ENCODE measurements at places on chromosomes 7 and 10.

- DNase-seq = no peak
Observed at GRCh38 chr7:69934144-69934903, 336.0 kb downstream of the AUTS2 start.

DNA sequence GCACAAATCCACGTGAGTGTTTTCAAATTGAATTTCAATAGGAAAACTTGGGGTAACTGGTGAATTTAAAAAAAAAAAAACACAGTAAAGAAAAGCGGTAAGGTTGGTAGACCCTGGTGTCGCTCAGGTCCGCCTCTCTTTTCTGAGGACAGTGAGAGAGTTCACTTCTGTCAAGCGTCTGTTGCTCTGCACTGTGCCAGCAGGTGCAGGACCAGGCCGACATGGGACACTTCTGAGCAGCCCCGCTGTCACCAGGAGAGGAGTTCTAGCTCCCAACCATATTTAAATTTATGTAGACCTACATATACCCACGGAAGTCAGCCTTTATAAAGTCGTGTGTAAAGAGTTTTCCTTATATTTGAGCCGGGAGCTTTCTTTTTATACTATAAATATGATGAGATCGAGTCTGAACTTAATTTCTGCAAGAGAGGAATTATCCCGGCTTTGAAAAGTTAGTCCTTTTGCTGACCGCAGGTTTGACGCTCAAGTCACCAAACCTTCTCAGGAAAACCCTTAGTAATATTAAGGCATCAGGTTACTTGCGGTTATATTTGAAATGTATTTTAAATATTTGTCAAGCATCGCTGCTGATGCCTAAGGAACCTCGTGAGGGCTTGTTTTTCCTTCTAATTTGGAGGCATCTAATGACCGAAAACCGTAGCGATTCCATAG, 531 bp downstream of the IKZF1 start:
- DNase-seq = peak; percentile 39

DNA sequence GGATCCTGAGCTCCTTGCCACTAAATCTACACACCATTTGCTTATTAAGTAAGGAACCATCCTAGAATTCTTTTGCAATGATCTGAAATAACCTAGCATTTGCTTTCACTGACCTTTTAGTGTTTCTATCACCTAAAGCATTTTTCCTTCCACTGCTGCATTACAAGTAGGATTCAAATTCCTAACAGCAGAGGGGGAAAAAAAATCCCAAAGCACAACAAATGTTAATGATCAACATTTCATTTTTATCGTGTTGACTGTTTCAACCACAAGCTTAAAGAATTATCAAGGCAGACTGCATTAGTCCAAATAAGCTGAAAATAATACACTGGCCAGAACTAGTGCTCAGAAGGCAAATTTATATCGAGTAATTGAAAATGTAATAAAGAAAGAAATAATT, 174.7 kb upstream of the TCF7L2 start:
- DNase-seq = no peak

GRCh38 chr7:128934361-128935341, 3.1 kb upstream of the IRF5 start:
- no peak for DNase-seq

GRCh38 chr7:117478836-117479224, 995 bp upstream of the CFTR start:
- peak; percentile 31 for DNase-seq

GRCh38 chr7:120856621-120857352, 1.2 kb downstream of the TSPAN12 start:
- DNase-seq = peak; percentile 74

DNA sequence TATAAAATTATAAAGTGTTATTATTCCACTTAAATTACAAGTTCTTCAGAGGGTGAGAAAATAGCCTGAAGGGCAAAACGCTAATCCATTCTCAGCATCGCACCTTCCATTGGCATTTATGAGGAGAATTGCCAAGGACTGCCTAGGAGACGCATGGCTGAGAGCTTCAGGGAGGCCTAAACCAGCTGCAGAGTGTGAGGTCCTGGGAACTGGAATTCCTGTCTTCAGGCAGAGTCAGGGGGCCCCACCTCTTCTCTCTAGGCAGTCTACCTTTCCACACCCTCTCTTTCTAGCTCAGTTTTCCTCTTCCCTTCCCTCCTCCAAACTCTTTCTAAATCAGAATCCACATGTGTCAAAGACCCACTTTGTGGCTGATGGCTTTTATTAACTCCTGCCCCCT, 35.3 kb downstream of the LRRC72 start:
- DNase-seq = no peak

- no peak for DNase-seq
Observed at GRCh38 chr10:62046522-62047227, 145.2 kb downstream of the ARID5B start.

DNA sequence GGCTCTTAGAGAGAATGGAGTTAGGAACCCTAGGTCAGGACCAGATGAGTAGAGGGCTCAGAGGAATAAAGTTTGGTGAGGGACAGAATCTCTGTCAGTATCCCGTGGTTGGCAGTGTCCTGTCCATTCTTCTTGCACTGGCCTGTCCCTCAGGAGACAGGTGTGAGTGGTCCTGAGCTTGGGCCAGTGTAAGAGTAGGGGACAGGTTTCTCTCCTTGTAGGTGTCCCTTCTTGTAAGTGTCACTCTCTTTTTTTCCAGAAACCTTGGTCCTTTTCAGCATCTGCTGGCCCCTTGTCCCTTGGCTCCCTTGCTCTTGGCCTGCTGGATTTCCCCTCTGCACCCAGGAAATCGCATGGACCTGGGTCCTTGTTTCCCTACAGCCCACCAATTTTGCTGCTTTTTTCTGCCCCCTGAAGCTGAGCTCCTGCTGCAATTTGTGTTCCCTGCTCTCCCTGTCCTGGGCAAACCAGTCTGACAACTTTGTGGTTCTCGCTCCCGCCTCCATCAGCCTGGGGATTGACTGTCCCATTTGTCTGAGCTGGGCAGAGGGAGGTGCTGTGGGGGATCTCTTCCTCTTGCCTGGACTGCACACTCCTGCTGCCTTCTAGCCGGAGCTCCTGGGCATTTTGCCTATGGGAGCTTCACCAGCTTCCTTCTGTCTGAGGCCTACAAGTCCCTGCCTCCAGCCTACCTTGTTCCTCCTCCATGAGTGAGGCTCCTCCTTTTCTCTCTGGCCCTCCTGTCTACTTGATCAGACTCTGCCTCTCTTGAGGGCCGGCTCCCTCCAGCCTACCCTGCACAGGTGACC, 6.5 kb downstream of the TSPAN14 start:
- DNase-seq = peak; percentile 72

DNA sequence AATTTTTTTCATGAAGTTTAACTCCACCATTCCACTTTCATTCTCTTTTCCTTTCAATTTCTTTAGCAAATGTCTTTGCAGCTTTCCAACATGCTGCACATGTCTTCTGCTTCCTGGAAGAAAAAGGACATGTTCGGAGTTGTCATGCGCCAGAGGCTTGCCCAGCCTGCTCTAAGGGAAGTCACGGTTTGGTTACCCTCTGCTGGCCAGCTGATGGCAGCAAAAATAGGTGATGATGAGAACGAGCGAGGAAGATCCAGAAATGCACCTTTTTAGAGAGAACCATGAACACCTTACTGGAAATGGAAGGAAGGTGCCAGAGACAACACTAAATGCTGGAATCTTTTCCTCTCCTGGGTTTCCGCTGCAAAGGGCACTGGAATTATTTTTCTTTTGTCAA, 4.9 kb upstream of the ZSCAN21 start:
- DNase-seq = peak; percentile 54

- DNase-seq = peak; percentile 10
Observed at GRCh38 chr7:86949052-86949778, 110.2 kb downstream of the ELAPOR2 start.

GRCh38 chr7:83798489-83798888, 149.6 kb upstream of the SEMA3E start:
- DNase-seq = no peak

DNA sequence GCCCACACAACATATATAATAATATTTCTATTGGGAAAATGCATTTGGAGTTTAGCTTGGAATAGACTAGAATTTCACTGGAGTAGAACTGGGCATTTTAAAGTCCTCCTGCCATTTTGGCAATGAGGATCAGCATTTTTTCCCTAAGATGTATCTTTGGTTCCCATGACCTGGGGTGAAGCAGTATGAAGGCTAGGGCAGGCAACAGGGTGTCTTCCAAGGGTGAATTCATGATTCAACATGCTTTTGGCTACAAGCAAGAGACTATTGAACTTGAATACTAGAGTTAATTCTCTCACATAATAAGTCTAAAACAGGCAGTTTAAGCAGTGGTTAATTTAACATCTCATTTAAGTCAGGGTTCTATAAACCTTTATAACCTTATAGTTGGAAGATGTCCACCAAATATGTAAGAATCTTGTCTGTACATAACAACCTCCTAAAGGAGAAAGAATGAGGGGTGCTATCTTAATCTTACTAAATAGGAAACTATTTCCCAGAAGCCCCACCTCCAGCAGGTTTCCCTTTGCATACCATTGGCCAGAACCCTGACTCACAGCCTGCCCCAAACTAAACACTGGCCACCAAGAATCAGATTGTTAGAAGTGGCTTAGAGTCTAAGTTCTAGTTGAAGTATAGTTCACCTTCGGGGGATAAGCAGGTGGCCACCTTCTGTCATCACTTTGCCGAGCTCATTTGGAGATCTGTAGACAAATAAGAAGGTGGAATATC, 96.0 kb upstream of the PRPS1L1 start:
- no peak for DNase-seq

DNA sequence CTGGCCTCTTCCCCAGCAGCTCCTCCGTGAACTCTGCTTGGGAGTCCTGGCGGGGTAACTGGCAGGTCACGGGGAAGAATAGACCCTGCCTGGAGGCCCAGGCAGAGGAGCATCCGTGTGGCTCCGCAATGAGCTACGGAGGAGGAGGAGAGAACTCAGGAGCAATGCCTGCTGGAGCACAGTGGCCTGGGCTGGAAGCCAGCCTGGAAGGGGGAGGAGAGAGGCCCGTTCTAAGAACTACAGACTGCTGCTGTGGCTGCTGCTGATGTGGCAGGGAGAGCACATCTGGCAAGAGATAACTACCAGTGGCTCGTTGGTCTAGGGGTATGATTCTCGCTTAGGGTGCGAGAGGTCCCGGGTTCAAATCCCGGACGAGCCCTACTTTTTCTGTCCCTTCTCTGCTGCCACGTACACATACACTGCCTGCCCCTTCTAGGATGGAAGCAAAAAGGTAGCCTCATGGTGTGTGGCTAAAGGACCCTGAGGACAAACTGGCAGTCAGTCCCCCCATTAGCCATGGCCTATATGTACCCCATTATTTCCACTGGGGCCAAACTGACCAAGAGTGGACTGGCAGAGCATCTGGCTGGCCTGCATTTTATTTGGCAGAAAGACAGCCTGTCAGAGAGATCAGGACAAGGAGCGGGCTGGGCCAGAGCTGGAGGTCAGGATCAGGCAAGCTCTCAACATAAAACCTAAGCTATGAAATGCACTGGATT, 7.7 kb upstream of the OPN1SW start:
- peak; percentile 89 for DNase-seq

GRCh38 chr10:52283174-52283573, 30.9 kb upstream of the DKK1 start:
- DNase-seq = no peak

Data from H7 (cell line).